ENCODE measurements at places on chromosomes 7 and 10.

DNA sequence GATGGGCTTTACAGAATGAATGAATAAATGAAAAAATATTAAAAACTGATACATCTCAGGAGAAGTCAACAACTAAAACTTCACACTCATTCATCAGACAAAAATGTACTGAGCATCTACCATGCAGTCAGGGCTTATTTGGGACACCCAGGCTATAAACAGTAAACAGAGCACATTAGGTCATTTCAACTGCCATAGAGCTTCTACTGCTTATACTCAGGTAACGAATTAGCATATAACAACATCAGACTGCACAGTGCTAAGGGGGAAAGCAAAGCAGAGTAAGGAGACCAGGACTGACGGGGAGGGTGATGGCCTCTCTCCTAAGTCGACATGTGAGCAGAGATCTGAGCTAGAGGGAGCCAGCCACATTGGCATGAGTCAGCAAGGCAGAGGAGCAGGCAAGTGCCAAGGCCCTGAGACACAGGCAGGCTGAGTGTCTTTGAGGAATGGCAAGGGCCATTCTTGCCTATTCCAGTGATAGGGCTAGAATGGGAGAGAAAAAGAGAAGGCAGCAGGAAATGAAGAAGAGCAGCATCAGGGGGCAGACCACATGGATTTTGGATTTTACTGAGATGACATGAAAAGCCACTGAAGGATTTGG lies 528.9 kb downstream of the PARD3 start:
- DNase-seq, result no peak

GRCh38 chr10:120460186-120460585 lies 3.2 kb downstream of the PLPP4 start:
- DNase-seq, result no peak

GRCh38 chr7:17558135-17558534 lies 259.7 kb downstream of the AHR start:
- no peak for DNase-seq

- DNase-seq, result no peak
Measured at GRCh38 chr10:96061232-96061631, 17.8 kb downstream of the CCNJ start.

- DNase-seq, result no peak
Measured at GRCh38 chr10:109961174-109962001, 38.1 kb upstream of the XPNPEP1 start.

DNA sequence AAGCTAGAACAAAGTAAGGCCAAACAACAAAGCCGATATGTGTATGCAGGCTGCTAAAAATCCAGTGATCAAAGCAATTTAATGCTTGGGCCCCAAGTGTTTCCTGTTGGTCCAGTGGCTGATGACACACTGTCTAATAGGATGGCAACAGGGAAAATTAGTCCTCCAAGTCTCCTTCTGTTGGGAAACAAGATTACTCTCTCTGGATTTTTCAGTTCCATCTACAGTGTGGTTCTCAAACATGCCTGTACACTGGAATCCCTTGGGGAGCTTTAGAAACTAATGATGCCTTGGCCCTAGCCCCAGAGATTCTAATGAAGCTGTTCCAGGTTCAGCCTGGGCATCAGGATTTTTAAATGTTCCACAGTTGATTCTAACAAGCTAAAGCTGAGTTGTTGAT lies 198.7 kb downstream of the AHR start:
- no peak for DNase-seq

- DNase-seq, result no peak
Measured at GRCh38 chr10:106327747-106328146, 836.8 kb downstream of the SORCS1 start.

DNA sequence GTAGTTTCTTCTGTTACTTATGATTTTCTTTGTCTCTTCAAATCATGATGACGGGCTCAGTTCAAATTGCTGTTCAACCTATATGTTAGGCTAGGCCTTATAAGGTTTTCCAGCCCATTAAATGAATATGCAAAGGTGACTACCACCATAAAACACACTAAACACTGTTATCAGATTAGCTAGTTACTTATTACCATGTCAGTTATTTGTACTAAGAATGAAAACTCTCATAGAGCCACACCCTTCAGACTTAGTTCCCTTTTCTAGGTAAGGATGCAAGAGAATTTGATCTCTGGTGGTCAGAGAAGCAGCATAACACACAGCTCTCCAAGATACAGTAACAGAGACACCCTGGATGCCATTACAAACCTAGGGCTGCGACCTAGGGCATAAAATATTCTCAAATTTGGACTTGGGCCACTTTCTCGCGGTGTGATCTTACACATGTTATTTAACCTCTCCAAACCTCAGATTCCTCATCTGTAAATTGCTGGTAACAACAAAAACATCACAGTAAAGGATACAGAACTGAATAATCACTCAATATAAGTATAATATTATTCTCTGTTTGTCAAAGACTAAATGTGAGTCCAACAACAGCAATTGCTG lies 35.6 kb downstream of the ANKMY2 start:
- no peak for DNase-seq

GRCh38 chr10:86779220-86780017 lies 23.0 kb downstream of the BMPR1A start:
- no peak for DNase-seq

GRCh38 chr10:107002068-107002467 lies 162.4 kb downstream of the SORCS1 start:
- no peak for DNase-seq

- DNase-seq, result no peak
Measured at GRCh38 chr7:28613262-28613661, 200.9 kb downstream of the CREB5 start.

DNA sequence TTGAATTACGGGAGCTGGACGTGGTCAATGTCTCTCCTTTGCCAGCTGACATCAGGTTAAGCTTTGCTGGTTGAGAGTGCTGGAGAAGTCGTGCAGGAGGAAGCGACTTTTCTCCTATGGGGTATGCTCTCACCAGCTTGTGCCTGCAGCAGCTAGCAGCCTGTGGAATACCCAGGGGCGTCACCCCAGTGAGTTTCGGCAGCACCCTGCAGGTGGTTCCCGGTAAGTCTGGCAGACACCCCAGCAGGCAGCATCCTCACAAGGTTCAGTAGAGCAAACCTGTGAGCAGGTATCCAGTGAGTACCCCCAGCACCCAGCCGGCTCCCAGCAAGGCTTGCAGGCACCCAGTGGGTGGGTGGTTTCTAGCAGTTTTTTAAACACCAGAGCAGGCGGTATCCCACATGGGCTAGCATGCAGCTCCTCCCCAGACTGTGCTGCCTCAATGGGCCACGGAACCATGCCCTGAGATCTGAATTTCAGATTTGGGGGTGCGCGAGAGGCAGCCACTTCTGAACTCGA lies 74.8 kb upstream of the SVIL start:
- no peak for DNase-seq

GRCh38 chr10:50540826-50541122 lies 83.0 kb downstream of the SGMS1 start:
- DNase-seq, result no peak

GRCh38 chr10:37314862-37315261 lies 189.5 kb downstream of the ANKRD30A start:
- no peak for DNase-seq

DNA sequence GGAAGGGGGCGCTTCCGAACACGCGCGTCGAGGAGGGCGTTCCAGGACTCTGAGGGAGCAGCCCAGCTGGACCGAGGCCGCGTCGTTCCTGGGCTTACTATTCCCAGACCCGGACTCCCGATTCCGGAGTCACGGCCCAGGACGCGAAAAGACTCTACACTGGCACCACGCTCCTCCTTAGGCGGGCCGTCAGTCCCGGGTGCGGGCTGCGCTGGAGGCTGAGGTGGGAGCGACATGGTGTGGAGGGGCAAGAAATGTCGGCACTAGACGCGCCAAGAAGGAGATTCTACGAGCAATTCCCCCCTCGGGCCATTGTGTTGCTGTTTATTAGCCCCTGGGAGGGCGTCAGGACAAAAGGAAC lies 584 bp upstream of the RUNDC3B start:
- DNase-seq, result peak; percentile 65

- no peak for DNase-seq
Measured at GRCh38 chr7:66261941-66262340, 56.8 kb downstream of the TPST1 start.

DNA sequence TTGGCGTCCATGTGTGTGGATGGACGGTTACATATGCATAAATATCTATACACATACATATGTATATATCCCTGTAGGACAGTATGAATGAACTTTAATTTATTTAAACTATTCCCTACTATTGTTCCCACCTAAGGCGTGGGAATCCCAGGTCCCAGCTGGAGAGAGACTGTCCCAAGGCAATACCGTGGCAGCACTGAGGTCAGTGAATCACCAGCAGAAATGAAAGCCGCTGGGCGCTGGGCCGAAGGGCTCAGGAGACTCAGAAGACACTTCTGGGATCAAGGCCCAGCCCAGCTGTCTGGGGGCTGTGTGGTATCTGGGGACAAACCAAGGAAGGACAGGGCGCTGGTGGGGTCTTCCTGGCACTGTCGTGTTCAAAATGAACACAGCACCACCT lies 49.6 kb upstream of the MYL10 start:
- no peak for DNase-seq

DNA sequence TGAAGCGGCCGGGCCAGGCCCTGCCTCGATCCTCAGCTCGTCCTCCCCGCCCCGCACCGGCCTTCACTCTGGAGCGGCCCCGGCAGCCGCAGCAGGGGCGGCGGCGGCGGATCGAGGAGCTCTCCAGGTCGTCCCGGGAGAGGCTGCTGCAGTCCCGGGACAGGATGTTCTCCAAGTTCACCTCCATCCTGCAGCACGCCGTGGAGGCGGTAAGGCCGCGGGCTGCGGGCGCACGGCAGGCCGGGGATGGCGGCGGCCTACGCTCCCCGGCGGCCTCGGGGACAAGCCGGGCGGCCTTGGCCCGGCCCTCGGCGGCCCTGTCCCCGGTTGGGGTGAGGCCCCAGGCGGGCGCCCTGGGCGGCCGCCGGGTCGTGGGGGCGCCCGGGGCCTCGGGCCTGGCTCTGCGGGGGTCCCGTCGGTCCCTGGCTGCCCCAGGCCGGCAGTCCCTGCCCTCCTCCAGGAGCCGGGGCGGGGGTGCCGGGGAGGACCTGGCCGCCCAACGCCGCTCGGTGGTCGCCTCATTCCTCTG lies 399 bp downstream of the FHIP2A start:
- no peak for DNase-seq

GRCh38 chr7:78571292-78571691 lies 772.7 kb downstream of the PHTF2 start:
- DNase-seq, result no peak

DNA sequence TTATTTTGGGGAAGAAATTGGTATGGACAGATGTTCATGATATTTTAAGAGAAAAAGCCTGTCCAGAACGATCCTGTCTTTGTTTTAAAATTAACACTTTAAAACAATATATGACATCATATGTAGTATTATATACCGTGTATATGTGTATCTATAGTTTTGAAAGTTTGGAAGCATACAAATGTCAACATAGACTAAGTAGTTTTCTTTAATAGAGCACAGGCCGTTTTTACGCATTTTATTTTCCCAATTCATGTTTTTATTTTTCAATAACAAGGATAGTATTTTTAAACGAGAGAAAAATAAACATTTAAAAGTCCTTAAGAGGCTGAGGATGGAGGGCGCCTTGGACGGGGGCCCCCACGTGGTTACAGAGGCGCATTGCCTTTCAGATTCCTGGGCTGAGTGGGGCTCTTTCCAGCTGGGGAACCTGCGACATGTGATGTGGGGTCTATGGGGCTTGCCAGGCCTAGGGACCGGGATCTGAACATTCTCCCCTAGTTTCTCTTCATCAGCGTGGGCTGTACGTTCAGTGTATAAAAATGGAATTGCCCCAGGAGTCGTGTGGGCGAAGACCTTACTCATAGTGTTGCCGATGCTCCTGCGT lies 127.8 kb upstream of the ZNF746 start:
- DNase-seq, result no peak

- DNase-seq, result no peak
Measured at GRCh38 chr10:131131726-131132591, 179.6 kb downstream of the TCERG1L start.

GRCh38 chr10:35456153-35456720 lies 119.9 kb downstream of the CCNY start:
- DNase-seq, result no peak

DNA sequence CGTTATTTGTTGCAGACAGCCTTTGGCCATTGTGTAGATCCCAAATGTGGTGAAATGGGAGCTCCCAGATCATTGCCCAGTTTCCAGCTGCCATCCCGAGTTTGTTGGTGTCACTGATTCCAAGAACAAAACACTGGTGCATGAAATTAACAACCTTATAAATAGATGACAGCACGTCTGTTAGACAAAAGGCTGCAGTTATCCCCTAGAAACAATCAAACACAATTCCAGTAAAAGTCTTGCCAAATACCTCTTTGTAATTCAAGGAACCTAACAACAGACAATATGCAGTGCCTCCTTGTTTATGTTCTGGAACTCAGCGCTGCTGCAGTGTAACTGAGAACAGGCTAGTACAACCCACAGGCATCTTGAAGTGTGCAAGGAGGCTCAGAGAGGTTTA lies 404.5 kb downstream of the PAXIP1 start:
- DNase-seq, result no peak

GRCh38 chr7:84183741-84184140 lies 10.8 kb downstream of the SEMA3A start:
- DNase-seq, result no peak

DNA sequence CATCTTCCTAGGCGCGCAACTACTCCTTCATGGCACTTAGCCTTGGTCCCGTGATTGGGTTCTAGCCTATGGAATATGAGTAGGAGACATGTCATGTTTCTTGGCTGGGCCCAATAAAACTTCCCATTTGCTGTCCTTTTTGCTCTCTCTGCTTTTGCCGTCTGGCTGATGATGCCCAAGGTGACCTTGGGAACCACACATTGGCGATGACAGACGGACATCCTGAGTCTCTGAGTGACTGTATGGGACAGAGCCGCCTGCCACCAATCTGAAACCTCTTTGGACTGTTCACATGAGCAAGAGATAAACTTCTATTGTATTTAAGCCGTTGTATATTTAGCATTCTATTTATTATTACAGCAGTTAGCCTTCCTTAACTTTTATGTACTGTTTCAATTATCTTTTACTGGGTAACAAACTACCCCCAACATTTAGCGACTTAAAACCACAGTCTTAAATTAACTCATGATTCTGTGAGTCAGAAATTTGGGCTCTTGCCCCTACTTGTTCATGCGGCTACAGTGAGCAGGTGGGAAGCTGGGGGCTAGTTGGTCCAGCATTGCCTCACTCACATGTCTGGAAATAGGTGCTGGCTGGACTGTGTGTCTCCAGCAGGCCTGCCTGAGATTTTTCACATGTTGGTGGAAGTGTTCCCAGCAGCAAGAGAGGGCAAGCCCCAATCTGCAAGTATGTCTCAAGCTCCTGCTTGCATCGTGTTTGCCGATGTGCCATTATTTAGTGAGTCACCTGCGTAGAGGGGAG lies 71.7 kb downstream of the NOD1 start:
- DNase-seq, result peak; percentile 34

DNA sequence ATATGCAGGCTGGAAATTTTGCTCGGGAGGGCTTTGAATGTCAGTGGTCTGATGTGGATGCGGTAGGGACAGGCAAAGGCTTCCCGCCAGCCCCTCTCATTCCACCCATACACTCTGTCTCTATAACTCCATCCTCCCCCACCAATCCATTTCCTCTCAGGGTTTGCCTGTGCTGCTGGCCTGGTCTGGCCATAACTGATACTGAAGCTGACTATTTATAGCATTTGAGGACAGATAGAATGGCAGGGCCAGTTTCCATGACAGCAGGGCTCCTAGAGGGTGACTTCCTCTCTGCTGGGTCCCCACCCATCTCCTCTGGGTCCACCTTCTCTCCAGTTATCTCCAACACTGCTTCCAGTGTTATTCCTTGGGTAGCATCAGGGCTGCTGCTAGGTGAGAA lies 6.6 kb upstream of the PDLIM1 start:
- no peak for DNase-seq

All from H1 (cell line).